ENCODE measurements at places on chromosomes 1 and 21.

DNA sequence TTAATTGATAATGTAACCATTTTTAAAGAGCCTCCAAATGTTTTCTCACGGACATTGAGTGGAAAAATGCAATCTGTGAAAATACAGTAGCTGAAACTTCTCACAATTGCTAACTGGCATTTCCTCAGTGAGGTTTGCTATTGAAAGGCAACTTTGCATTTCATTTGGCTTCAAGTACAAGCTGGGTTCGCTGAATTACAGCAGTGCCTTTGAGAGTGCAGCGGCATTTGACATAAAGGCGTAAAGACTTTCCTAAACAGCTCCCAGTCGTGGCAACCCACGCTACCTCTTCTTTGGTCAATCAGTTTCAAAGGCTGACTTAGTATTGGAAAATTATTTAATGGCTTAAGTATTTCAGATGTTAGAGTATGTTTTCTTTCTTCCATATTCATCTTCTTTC is 39.3 kb upstream of the ZBTB18 start:
- DNase-seq: no peak

DNA sequence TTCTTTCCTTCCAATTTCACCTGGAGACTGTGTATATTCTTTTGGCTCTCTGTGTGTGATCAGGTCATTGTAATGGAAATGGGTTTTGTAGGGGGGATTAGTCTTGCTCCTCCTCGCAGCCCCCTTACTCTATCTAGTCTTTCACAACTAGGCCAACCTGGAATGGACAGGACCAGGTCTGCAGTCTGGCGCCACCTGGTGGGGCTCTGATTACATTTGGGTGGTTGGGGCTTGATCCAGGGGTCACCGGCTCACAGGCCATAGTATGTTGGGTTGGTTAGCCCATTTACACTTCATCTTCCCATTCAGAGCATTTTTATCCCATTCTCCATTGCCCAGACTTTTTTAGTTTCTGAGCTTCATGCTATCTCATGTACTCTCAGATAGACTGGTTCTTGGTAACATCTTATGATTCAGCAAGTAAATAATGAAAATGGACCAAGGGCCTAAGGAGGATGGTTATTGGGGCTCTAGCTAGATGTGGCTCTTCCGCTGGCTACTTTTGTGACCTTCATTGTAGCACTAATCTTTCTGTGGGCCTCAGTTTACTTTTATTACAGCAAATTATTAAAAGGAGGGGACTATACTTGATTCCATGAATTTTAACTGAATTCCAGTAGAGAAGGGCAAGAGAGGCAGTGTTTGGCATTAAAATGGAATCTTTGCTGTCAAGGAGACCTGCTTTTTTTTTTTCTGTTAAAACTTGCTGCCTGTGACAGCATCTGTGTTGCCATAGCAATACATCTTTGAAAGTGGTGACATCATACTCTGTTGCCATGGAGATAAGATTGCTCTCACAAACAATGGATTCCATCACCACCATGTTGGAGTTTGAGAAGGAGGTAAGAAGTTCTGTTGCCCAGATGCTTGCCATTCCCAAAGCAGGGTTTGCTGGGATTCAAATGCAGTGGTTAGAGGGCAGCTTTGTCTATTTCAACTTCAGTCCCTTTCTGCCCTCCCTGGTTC is 150.1 kb downstream of the PLXNA2 start:
- peak; percentile 59 for DNase-seq

GRCh38 chr1:160539990-160540858 is 17.2 kb upstream of the SLAMF6 start:
- DNase-seq: no peak

GRCh38 chr1:206680279-206680678 is 4.4 kb upstream of the MAPKAPK2 start:
- DNase-seq: no peak

- no peak for DNase-seq
These were observed 112.5 kb downstream of the RERE start for GRCh38 chr1:8704866-8705506.

- no peak for DNase-seq
These were observed 932 bp upstream of the USP24 start for GRCh38 chr1:55216096-55216495.

- no peak for DNase-seq
These were observed 44.9 kb upstream of the APOBEC4 start for GRCh38 chr1:183697814-183698590.

DNA sequence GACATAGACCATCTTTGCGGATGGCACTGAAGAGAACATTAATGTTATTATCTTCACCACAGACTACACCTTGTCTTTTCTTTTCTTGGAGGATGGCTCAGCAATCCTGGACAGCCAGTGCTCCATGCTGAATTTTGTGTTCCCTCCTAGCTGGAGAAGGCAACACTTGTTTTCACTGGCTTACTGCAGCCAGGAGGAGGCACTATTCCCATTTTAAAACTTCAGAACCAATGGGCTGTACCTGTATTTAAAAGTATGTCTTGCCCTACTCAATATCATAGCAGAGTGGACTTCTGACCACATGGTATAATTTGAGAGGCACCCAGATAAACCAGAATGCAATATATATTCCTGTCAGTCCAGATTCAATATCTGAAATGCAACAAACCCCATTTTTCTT is 53.3 kb upstream of the POGK start:
- no peak for DNase-seq

DNA sequence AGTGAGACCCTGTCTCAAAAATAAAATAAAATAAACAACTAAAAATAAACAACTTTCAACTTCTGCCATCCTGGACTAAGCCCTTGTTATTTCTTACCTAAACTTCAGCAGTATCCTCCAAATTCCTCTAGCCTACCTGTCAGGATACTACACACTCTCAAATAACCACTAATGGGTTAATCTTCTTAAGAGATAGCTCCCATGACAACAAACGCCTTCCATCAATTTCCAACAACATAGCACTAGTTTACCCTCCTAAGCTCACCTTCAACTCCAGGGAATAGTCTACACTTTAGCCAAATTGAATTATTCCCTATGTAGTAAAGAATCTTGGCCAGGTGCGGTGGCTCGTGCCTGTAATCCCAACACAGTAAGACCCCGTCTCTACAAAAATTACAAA is 11.3 kb downstream of the AUNIP start:
- DNase-seq: no peak

DNA sequence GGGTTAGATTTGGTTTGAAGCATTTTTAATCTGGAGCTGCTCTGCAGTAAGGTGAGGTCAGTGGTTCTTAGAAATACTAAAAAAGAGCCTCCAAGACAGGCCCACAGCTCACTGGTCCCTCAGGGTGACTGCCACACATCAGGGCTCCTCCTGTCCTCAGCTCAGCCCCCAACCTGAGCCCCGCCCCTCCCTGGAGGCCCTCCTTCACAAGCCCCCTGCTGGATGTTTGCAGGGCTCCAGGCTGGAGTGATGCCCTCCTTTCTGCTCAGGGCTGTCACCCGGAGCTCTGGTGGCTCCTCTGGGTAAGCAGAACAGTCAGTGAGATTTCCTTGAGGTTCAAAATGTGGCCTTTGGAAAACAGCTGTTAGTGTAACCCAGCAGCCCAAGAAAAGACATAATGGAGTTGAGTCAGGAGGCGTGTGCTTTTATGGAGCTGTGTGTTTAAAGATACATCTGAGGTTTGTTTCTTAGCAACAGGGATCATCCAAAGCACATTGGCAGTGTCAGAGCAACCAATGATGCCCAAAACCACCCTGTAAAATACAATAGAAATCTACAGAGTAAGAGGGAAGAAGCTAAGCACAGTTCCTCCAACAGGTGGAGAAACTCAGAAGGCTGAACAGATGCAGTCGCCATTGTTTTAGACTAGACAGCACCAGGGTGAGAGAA is 21.4 kb downstream of the STUM start:
- DNase-seq: no peak

GRCh38 chr1:36223381-36223995 is 755 bp upstream of the THRAP3 start:
- DNase-seq: no peak

GRCh38 chr1:9047019-9047418 is 20.8 kb upstream of the SLC2A7 start:
- DNase-seq: no peak

GRCh38 chr1:12450090-12450755 is 167.8 kb downstream of the DHRS3 start:
- DNase-seq: peak; percentile 63

GRCh38 chr1:41864471-41865040 is 54.2 kb downstream of the HIVEP3 start:
- DNase-seq: no peak

DNA sequence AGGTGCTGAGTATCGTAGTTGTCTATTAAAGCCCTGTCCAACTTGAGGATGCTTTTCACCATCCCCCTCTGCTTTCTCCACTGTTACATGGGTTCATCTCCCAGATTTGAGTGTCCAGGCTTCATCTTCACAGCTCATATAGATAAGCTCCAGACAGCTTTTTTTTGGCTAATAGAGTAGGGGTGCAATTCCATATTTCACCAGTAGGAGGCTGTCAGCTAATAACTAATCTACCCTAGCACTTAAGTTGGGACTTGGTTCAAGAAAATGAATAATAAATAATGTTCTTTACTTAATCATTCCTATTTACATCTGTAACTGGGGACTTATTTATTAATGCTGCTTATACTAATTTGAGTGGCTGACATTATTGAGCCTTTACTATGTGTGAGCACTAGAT is 124.5 kb downstream of the IGSF21 start:
- no peak for DNase-seq

DNA sequence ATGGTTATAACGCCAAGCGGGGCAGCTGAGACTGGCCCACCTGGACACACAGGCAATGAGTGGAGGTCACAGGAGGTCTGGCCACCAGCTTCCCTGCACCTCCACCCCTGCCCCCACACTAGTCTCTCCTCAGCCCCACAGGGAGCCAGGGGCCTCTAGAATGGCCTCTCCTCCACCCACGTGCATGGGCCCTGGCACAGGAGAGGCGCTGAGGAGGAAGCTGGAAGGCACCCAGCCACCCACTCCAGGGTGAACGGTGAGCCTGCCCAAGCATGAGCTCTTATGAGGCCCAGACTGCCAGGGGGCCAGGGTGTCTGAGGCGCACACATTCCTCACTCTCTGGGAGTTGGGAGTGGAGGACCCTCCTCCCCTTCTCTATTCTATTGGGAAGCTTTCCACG is 22.2 kb downstream of the LRP8 start:
- no peak for DNase-seq

DNA sequence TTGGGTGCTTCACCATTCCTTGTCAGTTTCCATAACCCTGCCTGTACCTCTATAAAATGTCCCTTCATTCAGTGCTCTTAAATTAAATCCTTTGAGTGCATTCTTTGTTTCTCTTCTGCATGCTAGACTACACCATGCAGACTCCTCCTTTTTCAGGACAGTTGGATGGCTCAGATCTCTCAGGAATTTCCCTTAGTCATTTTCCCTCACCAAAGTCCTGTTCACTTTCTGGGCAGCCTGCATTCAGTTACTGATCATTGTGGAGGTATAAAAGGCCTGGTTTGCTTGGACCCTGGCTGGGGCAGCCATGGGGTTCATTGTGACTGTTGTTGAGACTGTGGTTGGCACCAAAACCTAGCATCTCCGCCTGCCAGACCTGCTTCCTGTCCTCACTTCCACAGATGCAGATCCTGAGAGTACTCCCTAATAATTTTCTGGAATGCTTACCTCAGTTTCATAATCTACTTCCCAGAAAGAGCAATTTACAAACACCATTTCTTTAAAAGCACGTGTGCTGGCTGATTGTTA is 88.4 kb downstream of the PDE4B start:
- DNase-seq: no peak

- DNase-seq: no peak
These were observed 45.3 kb downstream of the PRRC2C start for GRCh38 chr1:171530676-171531075.

GRCh38 chr1:44029260-44029910 is 1.9 kb downstream of the SLC6A9 start:
- DNase-seq: no peak

DNA sequence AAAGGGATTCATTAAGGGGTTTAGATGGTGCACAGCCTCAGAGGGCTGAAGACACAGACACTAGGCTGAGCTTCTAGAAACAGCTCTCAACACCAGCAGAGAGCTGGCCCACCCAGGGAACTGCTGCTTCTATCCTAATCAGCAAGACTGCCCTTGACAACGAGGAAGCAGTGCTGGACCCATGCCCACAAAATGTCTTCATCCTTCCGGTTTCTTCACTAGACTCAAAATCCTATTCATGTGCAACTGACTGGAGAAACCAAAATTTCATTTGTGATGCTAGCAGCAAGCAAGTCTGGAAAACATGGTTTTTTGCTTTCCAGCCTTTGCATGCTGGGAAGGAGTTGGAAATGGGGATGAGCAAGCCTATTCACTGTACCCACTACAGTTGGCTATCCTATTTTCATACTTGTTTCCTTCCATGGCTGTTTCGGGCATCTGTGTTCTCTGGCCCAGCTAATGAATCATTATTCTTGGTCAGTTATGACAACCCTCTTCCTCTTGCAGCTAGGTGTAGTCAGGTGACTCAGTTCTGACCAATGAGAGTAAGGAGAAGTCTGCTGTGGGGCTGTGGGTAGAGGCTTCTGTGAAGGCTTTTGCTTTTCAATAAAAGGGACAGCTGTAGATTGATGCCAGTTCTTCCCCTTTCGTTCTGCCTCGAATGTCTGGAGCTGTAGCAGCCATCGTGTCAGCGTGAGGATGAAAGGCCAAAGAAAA is 14.6 kb upstream of the TMEM61 start:
- DNase-seq: no peak

GRCh38 chr1:154419620-154420571 is 14.8 kb downstream of the IL6R start:
- peak; percentile 62 for DNase-seq

DNA sequence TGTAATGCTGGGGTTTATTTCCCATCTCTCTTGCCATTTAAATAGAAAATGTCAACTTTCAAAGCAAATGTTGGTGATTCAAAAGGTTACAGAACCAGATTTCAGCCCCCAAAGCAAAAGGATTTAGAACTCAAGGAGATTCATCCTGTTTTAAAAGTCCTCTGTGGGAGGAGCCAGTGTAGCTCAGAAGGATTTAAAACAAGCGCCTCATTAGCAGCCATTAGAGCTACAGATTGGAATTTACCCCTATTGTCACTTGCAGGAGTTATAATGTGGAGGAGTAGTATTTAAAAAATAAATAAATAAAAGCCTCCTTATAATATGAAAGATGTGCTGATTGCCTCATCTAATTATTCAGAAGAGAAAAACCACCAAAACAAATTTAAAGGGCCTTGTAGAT is 107.8 kb downstream of the LAMC2 start:
- no peak for DNase-seq

DNA sequence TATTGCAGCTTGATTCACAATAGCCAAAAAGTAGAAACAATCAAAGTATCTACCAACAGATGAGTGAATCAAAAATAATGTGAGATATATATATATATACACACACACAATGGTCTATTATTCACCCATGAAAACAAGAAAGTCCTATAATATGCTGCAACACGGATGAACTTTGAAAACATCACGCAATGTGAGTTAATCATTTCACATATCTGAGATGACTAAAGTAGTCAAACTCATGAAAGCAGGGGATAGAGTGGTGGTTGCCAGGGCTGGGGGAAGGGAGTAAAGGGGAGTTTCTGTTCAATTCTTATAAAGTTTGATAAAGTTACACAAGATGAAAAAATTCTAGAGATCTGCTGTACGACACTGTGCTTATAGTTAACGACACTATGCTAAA is 1234.8 kb downstream of the MRPL39 start:
- DNase-seq: no peak

- no peak for DNase-seq
These were observed 10.2 kb downstream of the ADAM30 start for GRCh38 chr1:119885903-119886783.
